ENCODE measurements at places on chromosomes 3 and 15.

DNA sequence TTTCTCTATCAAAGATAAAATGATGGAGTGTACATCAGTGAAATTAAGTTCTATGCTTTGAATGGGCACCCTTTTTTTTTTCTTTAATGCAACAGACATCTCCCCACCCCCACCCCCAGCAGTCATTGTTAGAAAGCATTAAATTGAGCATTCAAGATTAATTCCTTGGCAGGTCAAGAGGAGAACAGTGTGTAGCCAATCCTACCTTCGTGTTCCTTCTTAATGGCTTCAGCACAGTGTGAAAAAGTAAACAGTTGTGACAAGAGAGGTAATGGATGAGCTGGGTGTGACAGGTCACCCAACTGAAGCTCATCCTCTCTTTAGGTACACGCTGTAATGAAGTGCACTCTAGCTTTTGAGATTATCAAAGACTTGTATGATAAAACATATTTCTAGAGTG, 198.5 kb upstream of the RARB start:
- no peak for DNase-seq
- H3K27me3 ChIP-seq: no peaks in the 10 kb centered on the region
- no peaks in the 10 kb centered on the region for H3K36me3 ChIP-seq
- H3K4me3 ChIP-seq: no peak overlapping the region
- no peaks in the 10 kb centered on the region for H3K4me1 ChIP-seq
- H3K27ac ChIP-seq: no peak overlapping the region

- H3K4me1 ChIP-seq: peaks cover 5% of the 10 kb centered on the region
- no peaks in the 10 kb centered on the region for H3K27me3 ChIP-seq
- H3K4me3 ChIP-seq: no peak overlapping the region
- H3K27ac ChIP-seq: no peak overlapping the region
These were observed 133.6 kb downstream of the UACA start for GRCh38 chr15:70629735-70630273.

- H3K4me3 ChIP-seq: no peak overlapping the region
- DNase-seq: no peak
- no peaks in the 10 kb centered on the region for H3K27me3 ChIP-seq
- peaks cover 6% of the 10 kb centered on the region for H3K4me1 ChIP-seq
- H3K27ac ChIP-seq: no peak overlapping the region
- no peaks in the 10 kb centered on the region for H3K36me3 ChIP-seq
These were observed 239.3 kb downstream of the CPNE4 start for GRCh38 chr3:131795390-131796090.

DNA sequence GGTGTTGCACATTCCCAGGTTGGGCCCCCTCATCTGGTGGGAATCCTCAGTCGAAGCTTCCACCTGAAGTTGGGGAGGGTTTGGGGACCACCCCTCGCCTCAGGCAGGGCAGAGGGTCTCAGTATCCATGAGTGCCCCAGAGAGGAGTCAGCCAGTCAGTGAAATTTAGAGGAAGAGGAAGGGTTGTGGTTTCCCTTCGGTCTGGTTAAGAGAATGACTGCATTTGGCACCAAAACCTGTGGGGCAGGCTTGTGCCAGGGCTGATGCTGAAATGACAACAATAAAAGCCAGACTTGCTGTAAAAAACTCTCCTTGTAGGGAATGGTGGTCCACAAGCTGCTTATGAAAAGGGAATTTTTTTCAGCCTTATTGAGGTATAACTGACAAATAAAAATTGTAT, 22.6 kb downstream of the LMCD1 start:
- no peak overlapping the region for H3K27ac ChIP-seq
- H3K36me3 ChIP-seq: no peaks in the 10 kb centered on the region
- H3K4me1 ChIP-seq: peaks cover 41% of the 10 kb centered on the region
- H3K4me3 ChIP-seq: no peak overlapping the region
- no peaks in the 10 kb centered on the region for H3K27me3 ChIP-seq

- no peaks in the 10 kb centered on the region for H3K27me3 ChIP-seq
- no peak overlapping the region for H3K27ac ChIP-seq
- peaks cover 32% of the 10 kb centered on the region for H3K4me1 ChIP-seq
- H3K36me3 ChIP-seq: no peaks in the 10 kb centered on the region
- DNase-seq: no peak
- no peak overlapping the region for H3K4me3 ChIP-seq
These were observed 7.1 kb upstream of the RPL29 start for GRCh38 chr3:52002748-52003147.

- no peaks in the 10 kb centered on the region for H3K27me3 ChIP-seq
- no peak overlapping the region for H3K4me3 ChIP-seq
- peaks cover 11% of the 10 kb centered on the region for H3K4me1 ChIP-seq
- DNase-seq: no peak
These were observed 69.5 kb upstream of the VEPH1 start for GRCh38 chr3:157572559-157573270.

DNA sequence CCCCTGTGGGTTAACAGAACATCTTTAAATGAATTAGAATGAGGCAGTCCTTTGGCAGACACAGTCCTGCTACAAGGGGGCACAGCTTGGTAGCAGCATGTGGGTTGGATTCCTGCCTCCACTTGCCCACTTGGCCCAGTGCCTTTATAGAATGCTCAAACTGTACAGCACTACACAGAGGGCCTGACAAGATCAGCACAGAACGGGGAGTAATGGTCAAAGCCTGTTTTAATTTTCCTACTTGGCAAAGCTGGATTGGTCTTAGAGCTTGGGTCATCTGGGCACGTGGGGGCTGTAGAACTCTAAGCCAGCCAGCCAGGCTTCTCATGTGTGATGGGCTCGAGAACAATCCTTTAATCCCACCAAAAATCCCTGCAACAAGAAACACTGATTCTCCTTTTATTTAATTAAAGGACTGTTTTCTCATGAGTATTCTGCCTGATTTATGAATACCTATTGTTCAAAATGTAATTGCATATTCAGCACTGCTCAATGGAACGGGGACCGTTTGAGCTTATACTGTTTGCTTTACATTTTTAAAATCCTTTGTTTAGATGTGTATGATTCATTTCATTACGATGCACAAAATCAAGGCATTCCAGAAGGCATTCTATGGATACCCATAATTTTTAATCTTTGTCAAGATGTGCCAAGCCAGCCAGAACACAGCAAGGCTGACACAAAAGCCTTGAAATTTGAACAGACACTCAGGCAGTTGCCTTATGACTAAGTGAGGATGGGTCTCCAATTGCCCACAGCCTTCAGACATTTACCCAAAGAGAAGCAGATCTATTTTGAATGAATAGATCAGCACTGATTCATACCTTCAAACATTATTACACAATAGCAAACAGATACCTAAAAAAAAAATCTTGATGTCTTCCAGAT, 249.3 kb upstream of the TGFBR2 start:
- no peaks in the 10 kb centered on the region for H3K36me3 ChIP-seq
- no peak overlapping the region for H3K27ac ChIP-seq
- no peak for DNase-seq
- no peaks in the 10 kb centered on the region for H3K27me3 ChIP-seq
- H3K4me3 ChIP-seq: no peak overlapping the region
